Amniotic stem cell (primary cell): ENCODE measurements at places on chromosomes 4 and X.

GRCh38 chrX:2848871-2849301 is 20.2 kb downstream of the GYG2 start:
- peak; percentile 35 for DNase-seq

- no peak for DNase-seq
Measured at GRCh38 chr4:108972613-108973283, 209.9 kb upstream of the ETNPPL start.

- DNase-seq = no peak
Measured at GRCh38 chr4:6408263-6408662, 64.2 kb downstream of the PPP2R2C start.

- DNase-seq = no peak
Measured at GRCh38 chr4:165085946-165086345, 26.7 kb downstream of the TMEM192 start.

GRCh38 chr4:19259920-19260319 is 991.8 kb upstream of the SLIT2 start:
- DNase-seq = no peak

GRCh38 chrX:41026702-41027078 is 58.6 kb upstream of the USP9X start:
- DNase-seq = no peak

DNA sequence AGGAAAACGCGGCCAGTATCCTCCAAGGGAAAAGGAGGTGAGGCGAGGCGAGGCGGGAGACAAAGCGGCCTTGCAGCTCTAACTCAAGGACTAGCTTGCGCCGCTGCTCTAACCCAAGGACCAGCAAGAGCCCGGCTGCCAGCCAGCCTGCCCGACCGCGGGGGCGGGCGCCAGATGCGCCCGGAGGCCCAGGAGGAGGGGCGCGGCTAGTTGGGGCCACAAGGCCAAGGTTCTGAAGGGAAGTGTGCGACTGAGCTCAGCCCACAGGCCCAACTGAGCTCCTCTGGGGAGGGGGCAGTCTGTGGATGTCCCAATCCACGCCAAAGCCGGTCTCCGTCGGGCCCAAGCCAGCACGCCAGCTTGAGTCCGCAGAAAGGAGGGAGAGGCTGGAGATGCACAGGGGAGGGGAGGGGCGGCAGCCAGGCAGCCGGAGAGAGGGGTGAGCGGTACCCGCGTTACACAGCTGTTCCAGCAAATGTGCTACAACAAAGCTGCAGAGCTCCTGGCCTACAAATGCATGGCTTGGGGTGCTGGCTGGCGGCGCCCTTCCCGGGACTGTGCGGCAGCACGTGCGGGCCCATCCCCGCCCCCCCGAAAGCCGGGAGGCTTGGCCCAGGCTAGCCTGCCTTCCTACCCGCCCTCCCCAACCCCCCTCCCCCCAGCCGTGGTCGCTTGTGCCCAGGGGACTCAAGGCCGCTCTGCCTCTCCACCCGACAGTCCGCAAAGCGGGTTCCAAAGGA is 637 bp downstream of the AMER1 start:
- no peak for DNase-seq

GRCh38 chr4:153111426-153112040 is 92.7 kb upstream of the TRIM2 start:
- no peak for DNase-seq

GRCh38 chr4:106287353-106287969 is 28.5 kb downstream of the TBCK start:
- peak; percentile 8 for DNase-seq

GRCh38 chr4:147057611-147058190 is 112.0 kb upstream of the TTC29 start:
- no peak for DNase-seq

DNA sequence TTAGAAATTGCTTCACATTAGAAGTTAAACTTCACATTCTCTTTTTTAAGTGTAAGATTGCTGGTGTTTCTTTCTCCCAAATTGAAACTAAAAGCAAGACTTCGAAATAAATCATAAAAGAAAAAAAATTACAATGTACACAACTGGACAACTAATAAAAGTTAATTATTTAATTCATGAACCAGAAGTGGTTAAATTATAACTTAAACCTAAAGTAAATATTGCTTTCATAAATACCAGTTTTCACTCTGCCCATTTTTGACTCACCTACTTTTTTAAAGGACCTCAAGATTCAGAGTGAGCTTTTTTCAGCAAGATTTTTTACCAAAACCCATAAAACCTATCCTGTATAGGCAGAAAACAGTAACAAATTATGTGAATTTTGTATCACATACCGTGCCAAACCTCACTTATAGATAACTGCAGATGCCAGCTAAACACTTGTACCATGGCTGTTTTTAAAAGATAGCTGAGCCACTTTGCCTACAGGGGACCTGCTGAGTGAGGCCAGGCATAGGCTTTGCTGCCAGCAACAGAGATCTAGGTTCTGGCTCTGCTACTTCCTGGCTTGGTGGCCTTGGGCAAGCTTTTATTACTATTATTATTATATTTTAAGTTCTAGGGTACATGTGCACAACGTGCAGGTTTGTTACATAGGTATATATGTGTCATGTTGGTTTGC is 259.8 kb downstream of the NR3C2 start:
- DNase-seq = no peak

GRCh38 chr4:109701566-109702410 is 1.5 kb downstream of the CASP6 start:
- DNase-seq = no peak

DNA sequence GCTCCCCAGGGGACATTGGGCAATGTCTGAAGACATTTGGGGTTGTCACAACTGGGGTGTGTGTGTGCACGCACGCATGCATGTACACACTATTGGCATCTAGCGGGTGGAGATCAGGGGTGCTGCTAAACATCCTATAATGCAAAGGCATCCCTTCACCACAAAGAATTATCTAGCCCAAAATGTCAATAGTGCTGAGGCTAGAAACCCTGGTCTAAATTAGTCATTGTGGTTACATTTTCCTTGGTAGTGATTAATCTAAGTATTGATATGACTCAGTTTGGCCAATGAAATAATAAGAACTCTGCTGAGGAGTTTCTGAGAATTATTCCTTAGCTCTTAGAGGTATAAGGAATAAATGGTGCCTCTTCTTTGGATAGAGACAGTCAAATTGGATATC is 200.2 kb downstream of the CLCN4 start:
- DNase-seq = no peak

- DNase-seq = no peak
Measured at GRCh38 chr4:80694171-80694570, 336.3 kb upstream of the BMP3 start.

- DNase-seq = no peak
Measured at GRCh38 chr4:150007512-150007911, 70.7 kb upstream of the DCLK2 start.

DNA sequence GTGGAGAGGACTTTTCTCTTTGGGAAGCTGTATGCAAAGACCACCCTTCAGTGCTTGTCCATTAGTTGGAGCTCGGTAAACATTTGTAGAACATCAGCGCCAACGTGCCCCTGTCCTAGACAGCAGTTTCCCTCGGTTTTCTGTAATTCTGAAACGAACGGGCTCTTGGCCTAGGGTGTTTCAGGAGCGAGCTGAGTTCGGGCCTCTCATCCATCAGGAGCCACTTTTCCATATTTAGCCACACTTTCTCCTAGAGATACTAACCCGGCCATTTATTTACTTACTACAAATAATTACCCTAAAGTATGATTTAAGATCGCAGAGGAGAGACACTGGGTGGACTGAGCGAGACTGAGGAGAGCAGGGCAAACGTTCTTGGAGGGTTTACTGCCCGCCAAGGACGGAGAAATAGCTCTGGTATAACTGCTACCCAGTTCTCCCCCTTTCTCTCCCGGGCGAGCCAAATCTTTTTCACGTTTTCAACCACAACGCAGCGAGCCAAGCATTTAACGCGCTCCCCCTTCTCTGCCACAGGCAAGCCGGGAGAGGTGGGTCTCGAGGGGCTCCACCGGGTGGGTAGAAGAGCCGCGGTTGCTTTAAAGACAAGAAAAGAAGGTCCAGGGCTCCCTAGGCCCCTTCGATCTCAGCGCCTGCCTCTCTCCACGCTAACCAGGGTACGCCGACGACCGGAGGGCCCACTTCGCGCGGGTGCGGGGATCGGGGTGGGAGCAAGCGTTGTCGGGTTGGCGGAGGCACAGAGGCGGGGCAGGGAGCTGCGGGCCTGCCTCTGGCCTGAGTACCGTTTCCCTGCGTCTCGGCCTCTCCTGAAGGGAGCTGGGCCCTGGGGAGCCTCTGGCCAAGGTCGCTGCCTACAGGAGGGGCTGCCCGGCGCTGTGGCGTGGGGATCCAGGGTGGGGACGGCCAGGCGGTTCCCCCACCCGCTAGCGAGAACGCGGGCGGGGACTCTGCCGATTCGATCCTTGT is 10.8 kb upstream of the PITX2 start:
- DNase-seq = no peak

GRCh38 chr4:56261027-56261426 is 126.3 kb downstream of the AASDH start:
- no peak for DNase-seq

- DNase-seq = peak; percentile 12
Measured at GRCh38 chr4:67234296-67234695, 311.0 kb downstream of the CENPC start.

- DNase-seq = no peak
Measured at GRCh38 chrX:154091678-154092077, 5.8 kb downstream of the MECP2 start.

DNA sequence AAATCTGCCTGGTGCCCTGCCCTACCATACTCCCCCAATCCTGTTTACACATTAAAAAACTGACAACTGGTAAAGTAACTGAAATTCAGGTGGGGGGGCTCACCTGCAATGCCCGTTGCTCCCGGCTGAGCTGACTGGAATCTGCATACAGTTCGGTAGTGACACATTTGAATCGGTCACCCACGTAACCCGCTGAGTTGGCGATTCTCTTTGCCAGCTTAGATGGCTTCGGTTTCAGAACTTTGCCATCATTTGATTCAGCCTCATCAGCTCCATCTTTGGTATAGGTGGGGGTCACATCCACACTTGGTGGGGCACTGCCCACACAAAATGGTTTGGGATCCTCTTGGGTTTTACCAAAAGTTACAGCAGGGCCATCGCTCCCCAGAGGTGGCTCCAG is 25.5 kb downstream of the BCOR start:
- DNase-seq = no peak

DNA sequence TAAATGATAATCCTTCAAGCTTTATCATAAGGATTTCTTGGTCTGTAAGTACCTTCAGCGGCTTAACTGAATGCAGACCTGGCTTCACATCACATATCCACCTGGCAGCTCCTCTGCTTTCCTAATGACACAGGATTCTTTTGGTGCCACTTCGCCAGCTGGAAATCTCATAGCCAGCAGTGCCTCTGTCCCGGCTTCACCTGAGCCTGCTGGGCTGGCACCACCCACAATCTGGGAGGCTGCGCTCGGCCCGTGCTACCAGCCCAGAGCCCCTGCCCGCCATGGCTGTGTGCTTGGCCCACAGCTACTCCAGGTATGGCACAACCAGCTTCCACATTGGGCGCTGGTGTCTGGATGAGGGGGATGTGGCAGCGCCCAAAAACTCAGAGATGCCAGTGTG is 37.4 kb downstream of the SPRY1 start:
- no peak for DNase-seq

- DNase-seq = no peak
Measured at GRCh38 chrX:136146614-136147314, 569 bp upstream of the FHL1 start.

DNA sequence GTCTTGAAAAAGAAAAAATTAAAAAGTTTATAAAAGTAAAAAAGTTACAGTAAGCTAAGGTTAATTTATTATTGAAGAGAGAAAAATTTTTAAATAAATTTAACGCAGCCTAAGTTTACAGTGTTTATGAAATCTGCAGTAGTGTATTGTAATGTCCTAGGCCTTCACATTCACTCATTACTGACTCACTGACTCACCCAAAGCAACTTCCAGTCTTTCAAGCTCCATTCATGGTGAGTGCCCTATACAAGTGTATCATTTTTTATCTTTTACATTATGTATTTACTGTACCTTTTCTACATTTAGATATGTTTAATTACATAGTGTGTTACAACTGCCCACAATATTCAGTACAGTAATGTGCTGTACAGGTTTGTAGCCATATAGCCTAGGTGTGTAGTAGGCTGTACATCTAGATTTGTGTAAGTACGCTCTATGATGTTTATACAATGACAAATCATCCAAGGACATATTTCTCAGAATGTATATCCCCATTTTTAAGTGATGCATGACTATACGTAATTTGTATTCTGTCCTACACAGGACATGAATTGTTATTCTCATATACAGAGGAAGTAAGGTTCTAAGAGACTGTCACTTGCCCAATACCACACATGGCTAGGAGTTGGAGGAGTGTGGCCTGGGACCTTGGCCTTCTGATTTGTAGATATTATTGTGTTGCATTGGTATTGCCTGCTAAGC is 19.5 kb upstream of the PDCL2 start:
- no peak for DNase-seq

- no peak for DNase-seq
Measured at GRCh38 chr4:152686452-152687013, 6.7 kb upstream of the TMEM154 start.

DNA sequence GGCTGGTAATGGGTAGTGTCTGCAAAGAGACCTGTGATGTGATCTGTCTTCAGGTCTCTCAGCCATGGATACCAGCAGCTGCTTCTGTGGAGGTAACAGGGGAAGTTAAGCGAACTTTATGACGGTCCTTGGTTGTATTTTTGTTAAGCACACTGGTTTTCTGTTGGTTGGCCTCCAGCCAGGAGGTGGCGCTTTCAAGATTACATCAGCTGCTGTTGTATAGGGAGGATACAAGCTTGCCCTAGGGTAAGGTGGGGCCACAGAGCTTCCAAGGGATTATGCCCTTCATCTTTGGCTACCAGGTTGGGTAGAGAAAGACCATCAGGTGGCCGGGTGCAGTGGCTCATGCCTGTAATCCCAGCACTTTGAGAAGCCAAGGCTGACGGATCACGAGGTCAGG is 834.2 kb upstream of the GALNTL6 start:
- no peak for DNase-seq

DNA sequence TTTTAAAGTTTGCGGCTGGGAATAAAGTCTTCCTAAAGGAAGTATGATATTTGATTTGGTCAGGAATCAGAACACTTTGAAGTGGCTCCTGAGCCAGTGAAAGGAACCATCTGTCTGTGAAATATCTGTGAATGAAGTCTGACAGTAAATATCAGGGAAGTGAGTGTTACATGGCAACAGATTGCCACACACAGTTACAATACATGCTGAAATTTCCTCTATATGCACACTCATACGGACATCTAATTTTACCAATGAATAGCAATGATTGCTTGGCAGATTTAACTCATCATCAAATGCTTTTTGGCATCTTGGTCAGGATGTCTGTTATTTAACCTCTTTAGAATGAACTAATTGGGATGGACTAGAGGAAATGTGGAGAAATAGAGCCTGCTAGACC is 1023.8 kb downstream of the FAT4 start:
- no peak for DNase-seq

GRCh38 chrX:45513042-45513441 is 312.4 kb upstream of the DIPK2B start:
- no peak for DNase-seq
